ENCODE measurements at places on chromosomes 11 and 22. TPM values are rescaled to one million over a fixed set of nuclear protein-coding genes. Genes with fewer than 3 reads are reported as not detected.
A peak's percentile ranks its signal among the peaks of the same experiment; 100 is the strongest.

Gene UQCR10
- 108 TPM for total RNA-seq

Gene DRICH1
- not detected for total RNA-seq

Gene MUC5AC
- not detected for total RNA-seq

Gene NAALAD2
- not detected for total RNA-seq

DNA sequence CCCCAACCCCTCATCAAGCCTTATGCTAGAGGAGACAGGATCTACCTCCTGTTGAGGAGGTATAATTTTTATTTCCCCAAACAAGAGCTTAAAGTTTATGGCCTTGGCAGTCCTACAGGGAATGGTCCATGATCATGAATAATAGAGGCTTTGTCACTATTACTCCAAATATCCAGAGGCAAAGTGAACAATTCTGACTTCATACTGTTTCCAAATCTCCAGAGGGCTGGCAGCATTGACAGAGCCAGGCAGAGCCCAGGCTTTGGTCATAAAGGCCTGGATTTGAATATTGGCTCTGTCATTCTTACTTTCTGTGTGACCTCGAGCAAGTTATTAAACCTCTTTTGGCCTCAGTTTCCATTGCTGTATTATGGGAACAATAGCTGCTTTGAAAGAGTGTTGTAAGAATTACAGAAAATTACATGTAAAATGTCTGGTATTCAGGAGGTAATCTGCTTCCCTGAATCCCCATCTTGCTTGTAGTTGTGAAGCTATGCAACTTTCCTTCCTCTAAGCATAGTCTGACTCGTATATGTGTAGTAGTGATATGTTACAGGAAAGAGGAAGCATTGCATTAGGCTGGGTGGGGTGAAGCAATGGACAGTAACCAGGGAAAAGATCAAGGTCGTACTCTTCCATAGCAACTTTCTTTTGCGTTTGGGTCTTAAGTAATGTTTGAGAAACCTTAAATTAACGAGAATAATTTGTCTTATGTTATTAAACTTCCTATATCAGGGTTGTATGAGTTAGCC, 88.8 kb downstream of the CD44 start:
- H3K4me1 ChIP-seq = peaks cover 21% of the 10 kb centered on the region
- DNase-seq = no peak
- H3K4me3 ChIP-seq = no peak overlapping the region
- peaks cover 82% of the 10 kb centered on the region for H3K36me3 ChIP-seq
- H3K27me3 ChIP-seq = no peaks in the 10 kb centered on the region
- H3K27ac ChIP-seq = peak overlapping the region; percentile 19

DNA sequence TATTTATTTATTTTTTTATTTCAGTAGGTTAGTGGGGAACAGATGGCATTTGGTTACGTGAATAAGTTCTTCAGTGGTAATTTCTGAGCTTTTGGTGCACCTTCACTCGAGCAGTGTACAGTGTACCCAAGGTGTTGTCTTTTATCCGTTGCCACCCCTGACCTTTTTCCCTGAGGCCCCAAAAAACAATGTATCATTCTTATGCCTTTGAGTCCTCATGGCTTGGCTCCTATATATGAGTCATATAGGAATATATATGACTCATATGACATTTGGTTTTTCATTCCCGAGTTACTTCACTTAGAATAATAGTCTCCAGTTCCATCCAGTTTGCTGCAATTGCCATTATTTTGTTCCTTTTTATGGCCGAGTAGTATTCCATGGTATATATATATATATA, 763.9 kb downstream of the NTM start:
- DNase-seq = no peak
- no peak overlapping the region for H3K27ac ChIP-seq
- peaks cover 5% of the 10 kb centered on the region for H3K27me3 ChIP-seq
- no peaks in the 10 kb centered on the region for H3K36me3 ChIP-seq

GRCh38 chr11:15075162-15075526, 1.8 kb downstream of the CALCB start:
- peaks cover 10% of the 10 kb centered on the region for H3K4me1 ChIP-seq
- peaks cover 6% of the 10 kb centered on the region for H3K36me3 ChIP-seq
- H3K4me3 ChIP-seq = peak overlapping the region; percentile 86
- peaks cover 9% of the 10 kb centered on the region for H3K27me3 ChIP-seq

GRCh38 chr22:37932821-37933578, 20.4 kb downstream of the C22orf23 start:
- H3K4me1 ChIP-seq = peaks cover 12% of the 10 kb centered on the region
- H3K27me3 ChIP-seq = no peaks in the 10 kb centered on the region
- DNase-seq = no peak
- H3K36me3 ChIP-seq = peaks cover 2% of the 10 kb centered on the region
- no peak overlapping the region for H3K27ac ChIP-seq

DNA sequence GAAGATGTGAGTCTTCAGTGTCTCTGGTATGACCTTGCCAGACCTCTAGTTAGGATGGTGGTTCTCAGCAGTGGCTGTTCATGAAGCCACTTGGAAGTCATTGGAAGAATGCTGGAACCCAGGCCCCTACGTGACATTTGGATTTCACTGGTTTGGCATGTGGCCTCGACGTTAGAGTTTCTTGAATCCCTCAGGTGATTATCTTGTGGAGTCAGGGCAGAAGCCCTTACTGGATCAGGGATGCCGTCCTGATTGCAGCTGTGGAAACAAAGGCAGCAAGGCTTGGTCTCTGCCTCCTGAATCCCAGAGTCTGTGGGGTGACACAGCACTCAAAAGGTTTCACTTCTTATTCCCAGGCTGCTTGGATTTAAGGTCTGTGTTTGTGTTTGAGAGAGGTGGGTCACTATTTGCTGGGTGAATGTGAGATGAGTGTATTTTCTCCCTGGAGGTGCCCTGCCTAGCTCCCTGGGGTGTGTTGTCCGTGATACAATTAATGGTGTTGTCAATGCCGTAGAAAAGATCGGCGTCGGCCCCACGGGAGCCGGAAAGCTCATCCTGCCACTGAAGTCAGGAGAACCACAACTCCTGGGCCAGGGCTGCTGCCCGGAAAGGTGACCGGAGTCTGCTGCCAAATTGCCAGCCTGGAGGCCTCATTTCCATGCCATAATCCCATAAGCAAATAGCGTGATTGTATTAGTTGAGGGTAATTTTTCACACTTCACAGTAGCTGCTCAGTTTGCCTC, 939.0 kb downstream of the BRD1 start:
- no peak overlapping the region for H3K27ac ChIP-seq
- no peaks in the 10 kb centered on the region for H3K4me1 ChIP-seq
- H3K36me3 ChIP-seq = no peaks in the 10 kb centered on the region

GRCh38 chr22:17579535-17579981, 16.3 kb downstream of the SLC25A18 start:
- DNase-seq = no peak
- H3K4me1 ChIP-seq = no peaks in the 10 kb centered on the region
- no peak overlapping the region for H3K4me3 ChIP-seq

GRCh38 chr22:44225091-44225689, 44.5 kb downstream of the PARVG start:
- H3K36me3 ChIP-seq = peaks cover 1% of the 10 kb centered on the region
- H3K27ac ChIP-seq = no peak overlapping the region
- no peak for DNase-seq
- no peaks in the 10 kb centered on the region for H3K4me1 ChIP-seq
- H3K4me3 ChIP-seq = no peak overlapping the region
